ENCODE measurements at places on chromosomes 4 and X.
A peak's percentile ranks its signal among the peaks of the same experiment; 100 is the strongest.

DNA sequence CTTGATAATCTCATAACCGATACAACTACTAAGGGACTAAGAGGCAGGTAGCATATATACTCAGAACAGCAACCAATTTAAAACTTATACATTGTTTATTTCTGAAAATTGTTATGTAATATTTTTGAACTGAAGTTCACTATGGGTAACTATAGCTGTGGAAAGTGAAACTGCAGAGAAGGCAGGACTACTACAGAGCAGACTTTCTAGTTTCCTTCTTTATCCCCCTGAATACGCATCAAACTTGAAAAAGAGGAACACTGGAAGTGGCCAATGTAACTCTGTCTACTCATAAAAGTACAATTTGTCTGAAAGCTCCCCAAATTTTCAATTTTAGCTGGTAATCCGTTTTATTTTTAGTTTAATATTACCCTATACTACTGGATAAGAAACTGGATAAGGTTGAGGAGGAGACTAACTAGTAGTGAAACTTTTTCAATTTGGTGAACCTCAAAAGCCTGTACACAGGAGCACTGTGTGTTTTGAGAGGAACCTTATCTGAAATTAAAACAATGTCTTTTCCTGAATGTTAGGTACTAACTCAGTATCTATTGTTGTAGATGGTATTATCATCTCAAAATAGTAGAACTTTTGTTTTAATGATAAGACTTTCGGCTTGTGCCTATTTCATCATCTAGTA, 225.8 kb downstream of the GABRG1 start:
- DNase-seq, result no peak

- DNase-seq, result no peak
Observed at GRCh38 chrX:7552760-7553159, 290.2 kb upstream of the VCX start.

DNA sequence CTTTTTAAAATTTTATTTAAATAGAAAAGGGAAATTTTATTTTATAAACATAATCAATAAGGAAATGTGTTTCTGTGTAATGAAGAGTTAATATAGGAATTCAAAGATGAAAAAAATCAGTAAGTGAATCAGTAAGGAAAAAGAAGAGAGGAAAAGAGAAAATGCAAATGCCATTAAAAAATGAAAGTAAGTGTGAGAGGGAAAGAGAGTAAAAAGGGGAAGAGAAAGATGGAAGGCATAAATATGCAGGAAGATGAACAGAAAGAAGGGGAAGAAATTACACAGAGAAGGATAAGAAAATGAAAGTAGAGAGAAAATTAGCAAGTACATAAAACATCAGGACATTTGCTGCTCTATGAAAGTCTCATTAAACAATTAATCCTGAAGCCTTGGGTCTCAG, 349.9 kb downstream of the FSTL5 start:
- DNase-seq, result no peak

GRCh38 chr4:81989202-81989601, 384.6 kb downstream of the HNRNPD start:
- DNase-seq, result no peak

DNA sequence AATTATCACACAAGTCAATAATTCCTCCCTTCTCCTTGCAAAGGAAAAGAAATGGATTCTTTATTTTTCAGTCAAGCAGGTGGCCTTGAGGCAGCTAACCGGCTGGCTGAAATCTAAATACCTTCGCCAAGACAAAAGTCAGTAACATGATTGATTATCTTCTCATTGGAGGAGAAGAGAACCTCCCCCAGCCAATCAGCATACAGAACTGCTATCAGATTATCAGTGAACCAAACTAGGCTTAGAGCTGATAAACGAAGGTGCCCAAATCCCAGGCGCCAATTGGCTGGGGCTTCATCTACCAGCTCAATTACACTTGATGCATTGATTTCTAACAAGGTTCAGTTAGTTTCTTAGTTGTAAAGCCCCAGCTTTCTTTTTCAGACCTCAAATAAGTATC, 152.4 kb upstream of the NOCT start:
- no peak for DNase-seq

DNA sequence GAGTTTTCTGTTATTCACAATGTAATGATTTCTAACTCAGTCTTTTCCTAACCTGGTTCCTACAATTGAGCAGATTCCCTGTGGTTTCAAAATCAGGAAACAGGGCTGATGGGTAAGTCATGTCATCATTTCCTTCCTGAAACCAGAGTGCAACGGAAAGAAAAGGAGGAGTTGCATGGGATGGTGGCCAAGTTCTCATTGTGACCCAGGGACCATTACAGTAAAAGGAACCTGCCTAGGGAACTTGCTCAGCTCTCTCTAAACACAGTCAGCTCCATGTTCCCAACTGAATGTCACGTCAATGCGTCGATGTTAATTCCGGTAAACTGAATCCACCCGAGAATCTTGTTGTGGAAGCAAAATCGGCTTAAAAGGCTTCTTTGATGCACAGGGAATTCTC, 51.2 kb downstream of the LGI2 start:
- DNase-seq, result no peak

DNA sequence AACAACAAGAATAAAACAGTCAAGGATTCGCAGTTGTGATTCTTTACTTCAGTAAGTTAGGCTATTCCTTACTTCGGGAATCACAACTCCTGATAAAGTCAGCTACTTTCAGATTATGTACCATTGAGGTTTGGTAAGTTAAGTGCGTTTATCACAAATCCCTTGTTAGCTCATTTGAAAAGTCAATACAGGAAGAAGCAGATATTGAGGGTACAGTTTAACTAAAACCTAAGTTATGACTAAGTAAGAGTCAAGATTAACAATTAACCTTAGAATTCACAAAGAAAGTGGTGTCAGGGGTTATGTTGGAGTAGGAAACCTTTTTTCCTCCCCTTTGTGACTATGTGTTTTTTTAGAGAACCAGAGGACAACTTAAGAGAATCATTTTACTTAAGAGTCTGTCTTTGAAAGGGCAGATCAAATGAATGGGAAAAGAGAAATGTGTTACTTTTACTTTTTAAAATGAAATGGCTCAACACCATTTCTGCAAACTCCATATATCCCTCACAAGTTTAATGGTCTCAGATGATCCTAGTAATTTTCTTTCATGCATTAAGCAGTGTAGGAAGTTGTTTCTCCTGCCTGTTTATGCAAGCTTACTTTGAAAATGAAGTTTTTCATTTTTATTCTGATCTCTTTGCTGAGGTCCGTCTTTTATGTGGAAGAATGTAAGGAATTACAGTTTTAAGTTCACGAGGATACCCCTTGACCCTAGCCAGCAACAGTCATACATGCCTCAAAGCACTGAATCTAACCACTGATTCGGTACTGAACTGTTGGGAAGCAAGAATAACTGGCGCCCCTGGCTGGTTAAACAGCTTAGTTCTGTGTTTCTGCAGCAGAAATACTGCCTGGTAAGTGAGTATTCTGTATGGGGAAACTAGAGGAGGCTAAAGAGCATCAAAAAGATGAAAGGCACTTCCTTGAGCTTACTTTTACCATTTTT, 211.7 kb downstream of the SLC4A4 start:
- DNase-seq, result no peak

- no peak for DNase-seq
Observed at GRCh38 chr4:95536650-95537049, 12.1 kb downstream of the UNC5C start.

GRCh38 chr4:105133976-105134375, 12.7 kb upstream of the TET2 start:
- DNase-seq, result no peak

- DNase-seq, result no peak
Observed at GRCh38 chr4:71559957-71560571, 221.2 kb downstream of the SLC4A4 start.

DNA sequence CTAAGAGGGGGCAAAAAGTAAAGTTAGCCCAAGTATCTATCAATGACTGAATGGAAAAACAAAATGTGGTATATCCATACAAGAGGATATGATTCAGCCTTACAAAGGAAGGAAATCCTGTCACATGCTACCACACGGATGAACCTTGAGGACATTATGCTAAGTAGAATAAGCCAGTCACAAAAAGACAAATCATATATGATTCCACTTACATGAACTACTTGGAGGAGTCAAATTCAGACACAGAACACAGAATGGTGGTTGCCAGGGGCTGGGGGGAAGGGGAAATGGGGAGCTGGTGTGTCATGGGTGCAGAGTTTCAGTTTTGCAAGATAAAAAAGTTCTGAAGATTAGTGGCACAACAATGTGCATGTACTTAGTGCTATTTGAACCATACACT, 101.8 kb downstream of the SH3KBP1 start:
- DNase-seq, result no peak

DNA sequence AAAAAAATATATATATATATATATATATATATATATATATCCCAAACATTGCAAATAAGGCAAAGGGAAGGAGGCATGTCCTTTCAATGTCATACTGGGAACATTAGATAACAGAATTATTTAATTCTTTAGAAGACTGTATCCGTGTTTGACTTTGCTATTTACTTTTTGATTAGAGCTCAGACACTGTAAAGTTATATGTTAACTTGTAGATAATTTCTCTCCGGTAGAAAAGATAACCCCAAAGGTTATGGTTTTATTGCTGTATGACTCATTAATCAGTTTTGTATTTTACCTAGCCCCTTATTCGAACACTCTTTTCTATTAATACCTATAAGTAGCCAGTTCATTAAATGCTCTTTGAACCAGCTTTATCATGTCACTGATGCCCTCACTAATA, 150.6 kb upstream of the DUSP21 start:
- no peak for DNase-seq

DNA sequence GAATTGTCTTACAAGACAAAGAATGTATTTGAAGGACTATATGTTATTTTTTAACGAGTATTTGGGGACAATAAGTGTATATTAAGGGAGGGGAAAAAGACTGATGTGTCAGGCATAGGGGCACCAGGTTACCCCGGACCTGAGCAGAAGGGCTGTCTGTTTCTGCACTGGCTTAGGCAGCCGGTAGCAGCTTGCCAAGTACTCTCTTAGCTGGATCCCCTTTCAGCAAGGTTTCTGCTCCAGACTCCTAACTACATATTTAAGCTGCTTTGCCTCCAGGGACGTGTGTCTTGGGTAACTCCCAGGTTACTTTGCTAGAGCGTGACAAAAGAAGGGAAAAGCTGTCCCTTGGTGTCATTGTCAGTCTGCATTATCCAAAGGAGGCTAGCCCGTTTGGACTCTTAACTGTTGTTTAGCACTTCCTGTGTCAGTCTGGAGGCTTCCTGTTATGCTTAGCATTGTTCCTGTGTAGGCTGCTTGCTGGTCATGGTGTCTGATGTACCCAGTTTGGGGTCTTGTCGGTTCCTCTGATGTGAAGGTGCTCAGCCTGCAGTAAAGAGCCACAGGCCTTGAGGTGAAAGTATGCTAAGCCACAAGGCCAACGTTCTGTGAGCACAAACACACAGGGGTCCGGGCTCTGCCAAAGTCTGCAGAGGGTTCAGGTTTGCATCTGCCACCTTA, 11.6 kb downstream of the CXCR3 start:
- DNase-seq, result no peak

GRCh38 chr4:19472666-19473065, 779.0 kb upstream of the SLIT2 start:
- no peak for DNase-seq

- no peak for DNase-seq
Observed at GRCh38 chr4:134807231-134807745, 605.7 kb upstream of the PABPC4L start.

- DNase-seq, result no peak
Observed at GRCh38 chr4:123555807-123556273, 159.2 kb downstream of the SPRY1 start.

- peak; percentile 51 for DNase-seq
Observed at GRCh38 chrX:47321386-47321785, 49.0 kb upstream of the ZNF157 start.

GRCh38 chrX:113933931-113934330, 650.0 kb upstream of the HTR2C start:
- no peak for DNase-seq

- no peak for DNase-seq
Observed at GRCh38 chr4:84939113-84939512, 27.4 kb downstream of the WDFY3 start.

- no peak for DNase-seq
Observed at GRCh38 chr4:158850800-158851644, 82.2 kb downstream of the FNIP2 start.

DNA sequence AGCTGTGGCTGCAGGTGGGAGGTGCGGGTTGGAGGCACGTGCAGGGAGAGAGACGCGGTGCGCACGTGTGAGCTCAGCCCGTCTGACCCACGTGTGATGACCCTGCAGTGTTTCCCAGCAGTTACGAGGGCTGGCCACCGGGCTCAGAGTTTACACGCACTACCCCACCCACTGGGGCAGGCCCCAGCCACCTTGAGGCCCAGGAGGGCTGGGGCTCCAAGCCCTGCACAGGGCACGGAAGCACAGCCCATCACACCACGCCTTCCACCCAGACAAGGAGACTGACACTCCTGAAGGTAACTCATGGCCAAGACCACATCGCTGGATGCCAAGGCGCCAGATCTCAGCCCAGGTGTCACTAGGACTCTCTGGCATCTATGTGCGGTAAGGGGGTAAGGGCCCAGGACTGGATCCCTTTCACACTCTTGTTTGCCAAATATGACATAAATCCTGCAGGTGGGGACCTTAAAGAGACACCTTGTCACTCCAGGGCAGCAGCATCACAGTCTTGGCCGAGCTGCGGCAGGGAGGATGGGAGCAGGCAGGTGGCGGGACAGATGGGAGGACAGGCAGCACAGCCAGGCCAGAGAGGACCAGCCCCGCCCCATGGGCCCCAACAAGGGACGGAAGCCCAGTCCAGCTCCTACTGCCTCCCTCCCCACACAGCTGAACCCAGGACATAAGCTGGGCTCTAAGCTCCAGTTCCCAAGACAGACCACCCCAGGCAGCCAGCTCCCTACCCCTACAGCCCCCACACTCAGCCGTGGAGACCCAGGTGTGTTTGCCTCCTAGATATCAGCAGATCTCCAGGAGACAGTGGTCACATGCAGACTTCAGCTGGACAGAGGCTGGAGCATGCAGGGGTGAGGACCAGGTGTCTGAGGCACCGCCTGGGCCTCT, 56.8 kb downstream of the ZFYVE28 start:
- no peak for DNase-seq

- peak; percentile 19 for DNase-seq
Observed at GRCh38 chrX:155056877-155057792, 13.8 kb downstream of the CMC4 start.

- DNase-seq, result no peak
Observed at GRCh38 chr4:68070302-68070701, 59.4 kb downstream of the TMPRSS11F start.

DNA sequence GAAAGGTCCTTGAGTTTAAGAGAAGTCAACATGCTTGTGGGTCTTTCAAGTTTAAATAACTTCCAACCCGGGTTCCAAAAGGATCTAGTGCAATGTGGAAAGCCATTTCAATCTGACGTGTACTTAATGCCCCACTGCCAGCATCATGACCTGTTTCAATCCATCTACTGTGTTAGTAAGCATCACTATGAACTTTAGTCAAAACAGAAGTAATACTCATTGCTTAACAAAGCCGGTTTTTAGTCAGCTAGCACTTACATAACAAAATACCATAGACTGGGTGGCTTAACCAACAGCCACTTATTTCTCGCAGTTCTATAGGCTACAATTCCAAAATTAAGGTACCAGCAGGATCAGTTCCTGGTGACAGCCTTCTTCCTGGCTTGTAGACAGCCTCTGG, 677.5 kb downstream of the DMD start:
- no peak for DNase-seq

GRCh38 chr4:31021008-31021407, 300.8 kb downstream of the PCDH7 start:
- DNase-seq, result no peak

- no peak for DNase-seq
Observed at GRCh38 chr4:165814256-165815020, 58.6 kb upstream of the TLL1 start.

- DNase-seq, result no peak
Observed at GRCh38 chr4:133287396-133287795, 138.3 kb downstream of the PCDH10 start.

GRCh38 chr4:98967786-98968329, 27.7 kb upstream of the METAP1 start:
- no peak for DNase-seq

Measured in amygdala (tissue), 56 donors.